Activated CD8-positive, alpha-beta memory T cell treated with anti-CD3 and anti-CD28 coated beads for 1 hour (primary cell): ENCODE measurements at places on chromosomes 4 and X.

- DNase-seq = no peak
Observed at GRCh38 chr4:165210566-165210965, 3.2 kb downstream of the KLHL2 start.

GRCh38 chrX:109934434-109934833, 68.5 kb upstream of the TMEM164 start:
- no peak for DNase-seq

GRCh38 chr4:74297539-74297938, 10.7 kb upstream of the EPGN start:
- DNase-seq = no peak

- DNase-seq = no peak
Observed at GRCh38 chr4:185566972-185567371, 31.7 kb upstream of the PDLIM3 start.

- DNase-seq = no peak
Observed at GRCh38 chr4:163762741-163763140, 268.3 kb downstream of the TMA16 start.

DNA sequence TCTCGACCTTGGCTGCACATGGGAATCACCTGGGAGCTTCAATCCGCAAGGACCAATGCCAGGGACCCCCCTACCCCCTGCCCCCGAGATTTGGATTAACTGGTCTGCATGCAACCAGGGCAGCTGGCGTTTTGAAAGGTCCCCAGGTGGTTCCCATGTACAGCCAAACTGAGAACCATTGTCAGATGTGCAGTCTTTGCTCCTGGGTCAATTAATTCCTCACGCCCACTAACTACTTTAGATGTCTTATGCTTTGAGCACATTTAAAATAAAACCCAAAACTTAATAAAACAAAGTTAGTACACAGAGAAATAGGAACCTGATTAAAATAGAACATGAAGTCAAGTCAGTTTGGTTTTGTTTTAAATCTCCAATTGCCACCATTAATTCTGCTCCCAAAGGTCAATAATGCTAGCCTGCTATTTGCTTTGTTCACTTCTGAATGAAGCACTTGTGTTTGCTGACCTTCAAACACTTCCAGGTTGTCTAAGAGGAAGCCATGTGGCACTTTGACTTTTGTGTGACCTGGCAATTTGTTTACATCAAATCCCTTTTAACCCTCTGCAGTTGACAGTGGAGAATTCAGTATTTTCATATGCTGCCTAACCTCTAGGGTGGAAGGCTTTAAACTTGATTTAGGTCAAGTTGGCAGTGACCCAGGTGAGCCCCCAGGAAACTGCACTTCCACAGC, 27.2 kb upstream of the TMSB4X start:
- no peak for DNase-seq

- no peak for DNase-seq
Observed at GRCh38 chr4:177282284-177282835, 27.3 kb upstream of the NEIL3 start.

DNA sequence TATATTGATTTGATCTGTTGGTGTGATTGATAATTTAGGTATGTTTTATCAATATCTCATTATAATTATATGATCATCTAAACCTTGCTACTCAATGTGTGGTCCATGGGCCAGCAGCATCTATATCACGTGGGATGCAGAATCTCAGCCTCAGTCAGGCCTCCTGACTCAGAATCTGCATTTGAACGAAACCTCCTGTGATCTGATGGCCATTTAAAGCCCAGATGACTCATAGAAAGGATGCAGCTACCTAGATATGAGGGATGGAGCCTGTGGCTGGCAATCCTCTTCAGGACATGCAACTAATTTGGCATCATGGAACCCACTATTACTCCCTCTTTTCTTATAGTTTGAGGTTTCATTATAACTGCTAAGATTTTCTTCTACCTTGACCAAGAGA, 11.3 kb upstream of the CHRNA9 start:
- DNase-seq = no peak

DNA sequence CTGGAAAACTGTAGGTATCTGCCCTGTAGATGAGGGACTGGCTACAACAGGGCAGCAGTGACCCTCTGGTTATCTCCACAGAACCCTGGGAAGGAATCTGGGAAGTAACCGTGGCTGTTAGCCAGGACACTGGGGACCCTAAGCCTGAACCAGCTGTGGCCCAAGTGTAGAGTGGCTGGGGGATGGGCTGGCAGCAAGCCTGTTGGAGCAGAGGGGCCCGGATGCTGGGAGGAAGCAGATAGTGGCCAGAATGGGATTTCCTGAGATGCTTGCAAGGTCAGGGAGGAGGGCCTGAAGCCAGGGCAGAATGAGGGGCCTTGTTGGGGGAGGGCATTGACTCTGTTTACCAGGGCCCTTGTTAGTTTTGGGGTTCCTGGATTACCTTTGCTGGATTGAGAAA, 161.0 kb upstream of the EOLA2 start:
- no peak for DNase-seq

GRCh38 chr4:85933291-85933640, 426.6 kb downstream of the MAPK10 start:
- no peak for DNase-seq

DNA sequence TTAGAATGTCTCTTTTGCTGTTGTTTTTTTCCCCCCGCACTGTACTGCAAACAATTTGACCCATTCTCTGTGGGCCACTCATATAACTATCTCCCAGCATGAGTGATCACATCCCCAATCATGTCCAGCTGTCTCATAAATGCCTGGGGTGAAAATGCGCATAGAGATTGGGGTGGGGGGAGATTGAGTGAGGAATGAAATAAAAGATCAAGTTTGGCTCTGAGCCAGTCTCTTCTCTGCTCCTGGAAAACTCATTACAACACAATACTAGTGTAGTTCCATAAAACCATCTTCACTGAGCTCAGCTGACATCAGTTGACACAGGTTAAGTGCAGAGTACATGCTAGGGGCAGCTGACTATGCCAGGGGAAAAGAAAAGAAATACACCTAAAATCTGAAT, 96.9 kb downstream of the EGF start:
- DNase-seq = no peak

- no peak for DNase-seq
Observed at GRCh38 chrX:39952989-39953388, 144.8 kb downstream of the BCOR start.

DNA sequence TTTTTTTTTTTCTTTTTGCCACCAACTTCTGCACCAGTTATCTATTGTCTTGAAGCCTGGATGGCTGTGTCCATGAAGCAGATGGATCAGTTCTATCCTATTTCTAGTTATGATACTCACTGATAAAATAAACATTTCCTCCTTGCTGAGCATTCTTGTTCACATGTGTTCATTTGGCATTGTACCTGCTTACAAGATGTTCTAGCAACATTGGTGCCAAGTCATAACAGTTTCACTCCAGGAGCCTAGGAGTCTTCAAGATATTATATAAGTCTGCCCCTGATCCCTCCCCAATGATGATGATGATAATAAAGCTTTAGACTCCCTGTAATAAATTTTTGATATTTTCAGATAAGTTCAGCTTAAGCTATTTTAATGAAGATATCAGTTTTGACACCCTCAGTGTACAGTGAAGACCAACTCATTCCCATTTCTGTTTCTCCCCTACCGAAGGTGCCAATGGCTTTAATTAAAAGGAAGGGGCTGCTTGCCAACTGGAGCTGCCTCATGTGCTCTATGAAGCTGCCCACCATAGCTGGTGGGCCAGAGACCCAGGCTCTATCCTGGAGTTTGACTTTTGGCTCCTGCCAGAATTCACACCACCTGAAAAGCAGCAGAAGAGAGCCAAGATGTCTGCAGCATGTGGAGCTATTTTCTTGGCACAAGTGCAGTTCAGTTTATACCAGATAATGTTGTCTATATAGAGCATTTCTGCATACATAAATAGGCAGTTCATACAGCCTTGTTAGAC, 265.4 kb upstream of the TET2 start:
- DNase-seq = no peak

DNA sequence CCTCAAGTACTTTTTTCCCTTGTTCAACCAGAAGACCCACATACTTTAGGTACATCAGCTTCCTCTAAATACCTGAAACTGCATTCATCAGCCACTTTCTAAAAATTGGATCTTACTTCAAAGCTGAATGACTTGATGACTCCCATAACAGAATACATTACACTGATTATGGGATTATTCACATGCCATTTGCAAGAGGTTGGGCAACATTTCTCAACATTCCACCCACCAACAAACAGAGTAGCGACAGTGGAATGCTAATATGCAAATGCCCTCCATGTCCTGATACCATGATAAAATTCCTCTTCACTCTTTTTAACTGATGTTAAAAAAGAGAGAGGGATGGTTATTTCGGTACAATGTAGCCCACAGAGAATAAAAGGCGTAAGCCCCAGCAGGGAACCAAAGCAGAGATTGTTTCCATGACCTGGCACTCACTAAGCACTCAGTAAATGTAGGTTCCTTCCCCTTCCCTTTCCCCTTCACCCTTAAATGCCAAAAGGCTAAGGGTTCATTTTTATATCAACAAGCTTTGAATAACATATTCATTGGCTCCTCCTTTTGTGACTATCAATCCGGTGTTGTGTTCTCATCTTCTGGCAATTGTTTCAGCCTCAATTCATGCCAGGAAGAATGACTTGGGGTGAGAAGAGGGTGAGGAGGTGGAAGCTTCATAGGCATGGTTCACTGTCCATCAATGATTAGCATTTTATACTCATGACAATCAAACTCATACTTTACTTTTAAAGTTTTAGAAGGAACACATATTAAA, 317.2 kb downstream of the DHX15 start:
- DNase-seq = no peak

- no peak for DNase-seq
Observed at GRCh38 chrX:124242131-124242530, 90.3 kb upstream of the TEX13D start.
